ENCODE measurements at places on chromosomes 6 and 20.

DNA sequence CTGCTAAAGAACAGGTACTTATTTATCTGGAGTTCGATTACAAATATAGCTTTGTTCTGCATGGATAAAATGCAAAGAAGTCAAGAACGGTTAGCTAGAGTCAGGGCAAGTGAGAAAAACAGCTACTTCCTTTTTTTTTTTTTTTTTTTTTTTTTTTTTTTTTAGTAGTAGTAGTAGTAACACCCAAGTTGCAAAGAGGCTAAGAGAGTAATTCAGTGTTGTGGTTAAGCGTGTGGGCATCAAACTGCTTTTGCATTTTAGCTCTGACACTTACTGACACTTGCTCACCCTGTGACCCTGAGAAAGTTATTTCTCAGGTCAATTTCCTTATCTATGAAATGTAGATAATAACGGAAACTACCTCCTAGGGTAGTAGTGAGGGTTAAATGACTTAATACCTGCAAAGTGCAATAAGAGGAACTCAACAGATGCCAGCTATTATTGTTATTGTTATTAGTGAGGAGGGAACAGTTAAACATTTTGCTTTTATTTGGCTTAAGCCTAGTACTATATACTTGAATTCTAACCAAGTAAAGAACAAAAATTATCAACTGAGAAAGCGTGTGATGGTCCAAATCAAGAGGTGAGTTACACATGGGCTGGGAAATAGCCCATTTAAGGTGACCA is 86.7 kb upstream of the BACH2 start:
- DNase-seq = no peak

DNA sequence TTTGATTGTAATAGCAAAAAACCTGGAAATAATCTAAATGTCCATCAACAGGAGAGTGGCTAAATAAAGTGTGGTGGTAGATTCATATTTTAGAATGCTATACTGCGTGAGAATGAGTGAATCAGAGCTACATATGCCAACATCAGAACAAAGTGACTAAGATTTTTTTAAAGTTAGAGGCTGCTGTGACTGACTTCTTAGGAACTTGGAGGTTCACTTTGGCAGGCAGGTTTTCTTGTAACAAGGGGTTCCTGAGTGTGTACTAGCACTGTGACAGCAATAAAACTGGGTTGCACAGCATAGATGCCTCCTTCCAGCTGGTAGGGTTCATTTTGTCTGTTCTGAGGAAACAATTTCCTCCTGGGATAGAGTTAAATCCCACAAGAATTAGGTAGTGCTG is 75.3 kb upstream of the ENPP5 start:
- no peak for DNase-seq

- no peak for DNase-seq
Measured at GRCh38 chr6:158605266-158605878, 39.2 kb downstream of the DYNLT1 start.

DNA sequence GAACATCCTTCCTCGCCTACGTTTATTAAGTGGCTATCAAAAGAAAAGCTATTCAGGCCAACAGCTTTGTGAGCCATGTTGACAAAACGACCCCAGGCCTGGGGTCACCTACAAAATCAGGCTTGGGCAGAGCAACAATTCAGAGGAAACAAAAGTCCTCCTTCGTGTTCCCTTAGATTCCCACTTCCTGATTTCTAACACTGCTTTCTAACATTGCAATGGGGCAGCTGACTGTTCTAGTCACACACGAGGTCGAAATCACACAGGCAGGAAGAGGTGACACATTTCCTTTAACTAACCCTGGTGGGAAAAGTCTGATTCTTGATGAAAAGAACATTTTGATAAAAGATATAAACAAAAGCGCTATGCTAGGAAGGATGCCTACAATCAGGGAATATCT is 31.9 kb downstream of the WDR27 start:
- DNase-seq = no peak

DNA sequence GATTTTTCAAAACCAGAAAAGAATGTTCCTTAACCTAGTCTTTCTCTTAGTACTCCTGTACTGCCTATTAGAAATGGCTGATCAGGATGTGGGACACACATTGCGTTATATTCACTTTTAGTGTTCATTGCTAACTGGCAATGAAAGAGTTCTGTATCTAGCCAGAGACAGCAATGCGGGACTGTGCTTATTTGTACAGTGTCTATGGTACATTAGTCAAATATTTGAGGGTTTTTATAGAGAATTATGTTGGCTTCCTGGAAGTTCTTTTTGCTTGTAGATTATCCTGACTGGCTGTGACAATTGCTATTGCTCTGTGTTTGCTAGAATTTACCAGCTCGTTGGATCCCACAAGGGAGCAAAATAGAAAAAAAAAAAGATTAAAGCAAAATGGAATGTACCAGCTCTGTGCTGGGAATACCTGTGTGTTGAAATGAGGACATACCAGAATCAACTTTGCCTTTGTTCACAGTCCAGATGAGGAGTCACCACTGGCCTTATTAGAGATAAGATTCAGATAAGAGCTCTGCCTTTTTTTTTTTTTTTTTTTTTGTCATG is 22.4 kb upstream of the IFNGR1 start:
- no peak for DNase-seq

DNA sequence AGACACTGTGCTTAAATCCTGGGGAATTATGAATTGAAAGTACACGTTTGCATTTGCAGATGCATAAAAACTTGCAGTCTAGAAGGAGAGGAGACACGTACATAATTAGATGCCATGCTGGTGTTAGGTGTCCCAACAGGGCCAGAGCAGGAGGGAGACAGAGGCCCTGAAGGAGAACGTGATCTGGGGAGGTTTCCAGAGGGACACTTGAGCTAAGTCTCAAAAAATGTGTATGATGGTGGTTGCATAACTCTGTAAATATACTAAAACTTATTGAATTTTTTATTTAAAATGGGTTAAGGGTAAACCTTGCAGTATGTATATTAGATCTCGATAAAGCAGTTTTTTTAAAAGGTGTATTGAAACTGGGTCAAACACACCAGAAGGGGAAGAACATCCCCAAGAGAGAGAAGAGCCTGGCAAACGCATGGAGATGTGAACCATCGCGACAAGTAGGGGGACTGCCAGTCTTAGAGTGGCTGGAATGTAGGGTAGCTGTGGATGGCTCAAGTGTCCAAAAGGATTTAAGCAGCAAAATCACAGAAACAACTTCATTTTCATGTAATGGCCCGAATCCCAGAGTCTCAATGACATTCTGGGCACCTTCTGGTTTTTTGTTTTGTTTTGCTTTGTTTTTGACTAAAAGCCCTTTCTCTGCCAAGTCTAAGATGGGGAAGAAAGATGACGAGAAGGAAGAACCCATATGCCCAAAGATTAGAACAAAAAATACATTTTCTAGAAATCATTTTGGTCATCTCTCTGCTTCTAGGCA is 15.3 kb downstream of the TRAF3IP2 start:
- DNase-seq = no peak

- DNase-seq = no peak
Measured at GRCh38 chr6:75206576-75207342, 906 bp upstream of the COL12A1 start.

GRCh38 chr6:113627480-113627879 is 229.7 kb upstream of the MARCKS start:
- DNase-seq = no peak

- DNase-seq = no peak
Measured at GRCh38 chr6:5584078-5584482, 322.8 kb downstream of the FARS2 start.

GRCh38 chr6:148883270-148883669 is 136.4 kb downstream of the UST start:
- DNase-seq = no peak

- DNase-seq = no peak
Measured at GRCh38 chr6:114452785-114453401, 110.1 kb upstream of the HS3ST5 start.

DNA sequence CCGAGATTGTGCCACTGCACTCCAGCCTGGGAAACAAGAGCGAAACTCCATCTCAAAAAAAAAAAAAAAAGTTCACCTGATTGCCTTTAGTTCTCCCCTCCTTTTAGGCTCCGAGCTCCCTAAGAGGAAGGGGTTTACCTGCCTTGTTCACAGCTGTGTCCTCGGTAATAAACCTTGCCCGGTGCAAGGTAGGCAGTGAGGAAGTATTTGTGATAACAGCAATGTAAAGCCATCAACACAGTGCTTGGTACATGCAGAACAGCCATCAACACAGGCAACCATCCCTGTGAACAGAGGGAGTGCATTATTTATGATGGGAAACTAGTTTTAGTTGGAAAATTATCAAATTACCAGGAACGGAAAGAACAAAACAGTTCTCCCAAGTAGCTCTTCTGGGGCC is 1.8 kb upstream of the SPO11 start:
- no peak for DNase-seq

DNA sequence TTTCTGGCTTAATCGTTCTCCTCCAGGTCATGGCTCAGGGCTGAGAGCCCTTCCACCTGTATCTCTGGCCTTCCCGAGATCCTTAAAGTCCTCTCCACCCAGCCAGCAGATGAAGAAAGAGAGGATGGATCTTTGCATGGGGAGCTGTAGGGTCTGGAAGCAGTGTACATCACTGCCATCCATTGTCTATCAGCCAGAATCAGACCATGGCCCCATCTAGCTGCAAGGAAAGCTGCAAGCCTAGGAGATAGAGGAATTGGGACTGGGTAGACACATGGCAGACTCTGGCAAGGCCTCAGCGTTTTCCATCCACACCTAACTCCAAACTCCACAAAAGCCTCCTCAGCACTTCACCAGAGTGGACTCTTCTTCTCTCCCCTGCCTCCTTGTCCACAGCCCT is 113.8 kb upstream of the MAFB start:
- no peak for DNase-seq

- no peak for DNase-seq
Measured at GRCh38 chr6:6559994-6560570, 28.4 kb upstream of the LY86 start.

GRCh38 chr6:90088009-90088408 is 193.7 kb downstream of the GJA10 start:
- no peak for DNase-seq

- DNase-seq = no peak
Measured at GRCh38 chr20:57435498-57436222, 44.5 kb downstream of the RBM38 start.

GRCh38 chr6:169701311-169701953 is 397 bp downstream of the WDR27 start:
- no peak for DNase-seq

DNA sequence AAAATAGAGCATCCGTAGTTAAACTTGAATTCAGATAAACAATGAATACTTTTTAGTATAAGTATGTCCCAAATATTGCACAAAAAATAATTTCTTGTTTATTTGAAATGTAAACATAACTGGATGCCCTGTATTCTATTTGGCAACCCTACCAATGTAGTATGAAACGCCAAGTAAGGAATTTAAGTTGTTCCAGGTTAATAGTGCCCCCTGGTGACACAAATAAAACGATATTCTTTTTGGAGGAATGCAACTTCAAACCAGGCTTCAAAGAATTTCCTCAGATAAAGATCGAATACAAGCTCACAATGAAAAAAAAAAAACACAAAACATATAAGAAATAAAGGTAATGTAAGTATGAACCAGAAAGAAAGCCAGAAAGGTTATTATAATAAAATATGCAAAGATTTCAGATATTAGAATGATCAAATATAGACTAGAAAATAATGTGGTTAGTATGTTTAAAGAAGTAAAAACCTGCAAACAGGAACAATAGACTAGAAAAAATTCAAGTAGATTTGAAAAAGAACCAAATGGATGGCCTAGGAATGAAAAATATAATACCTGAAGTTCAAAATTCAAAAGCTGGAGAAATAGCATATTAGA is 18.4 kb upstream of the AKAP7 start:
- DNase-seq = no peak

DNA sequence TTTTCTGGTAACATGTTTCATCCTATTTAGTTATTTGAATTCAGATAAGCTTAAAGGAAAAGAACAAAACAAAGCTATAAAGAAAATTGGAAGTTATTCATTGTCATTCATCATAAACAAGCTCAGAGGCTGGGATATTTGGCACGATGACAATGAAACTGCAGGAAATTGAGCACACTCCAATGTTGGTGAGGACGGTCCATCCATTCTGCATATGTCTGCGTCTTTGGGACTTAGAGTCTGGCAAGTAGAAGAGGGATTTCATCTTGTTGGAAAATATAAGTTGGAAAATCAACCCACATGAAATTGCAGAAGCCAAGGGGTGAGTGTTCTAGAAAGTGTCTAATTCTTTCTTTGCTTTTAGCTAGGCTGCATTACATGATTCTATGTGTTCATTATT is 78.4 kb downstream of the HDGFL1 start:
- DNase-seq = no peak

DNA sequence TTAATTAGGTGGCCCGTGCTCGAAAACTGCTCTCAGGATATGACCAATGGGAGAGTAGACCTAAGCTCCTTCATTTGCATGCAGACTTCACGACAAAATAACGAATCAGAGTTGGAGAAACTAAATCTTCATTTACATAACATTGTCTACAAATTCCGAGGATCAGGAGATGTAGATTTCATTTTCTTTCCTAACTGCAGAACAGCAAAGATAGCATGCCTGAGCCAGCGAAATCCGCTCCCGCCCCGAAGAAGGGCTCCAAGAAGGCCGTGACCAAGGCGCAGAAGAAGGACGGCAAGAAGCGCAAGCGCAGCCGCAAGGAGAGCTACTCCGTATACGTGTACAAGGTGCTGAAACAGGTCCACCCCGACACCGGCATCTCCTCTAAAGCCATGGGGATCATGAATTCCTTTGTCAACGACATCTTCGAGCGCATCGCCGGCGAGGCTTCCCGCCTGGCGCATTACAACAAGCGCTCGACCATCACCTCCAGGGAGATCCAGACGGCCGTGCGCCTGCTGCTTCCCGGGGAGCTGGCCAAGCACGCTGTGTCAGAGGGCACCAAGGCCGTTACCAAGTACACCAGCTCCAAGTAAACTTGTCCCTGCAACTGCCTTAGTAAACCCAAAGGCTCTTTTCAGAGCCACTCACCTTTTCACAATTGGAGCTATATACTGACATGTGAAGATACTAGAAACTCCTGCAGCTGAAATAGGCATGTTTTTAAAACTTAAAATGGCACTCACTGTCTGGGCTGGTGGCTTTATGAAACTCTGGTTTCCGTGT is 96.5 kb downstream of the HFE start:
- DNase-seq = no peak

GRCh38 chr6:11688425-11688709 is 90.2 kb downstream of the ADTRP start:
- no peak for DNase-seq

- peak; percentile 47 for DNase-seq
Measured at GRCh38 chr6:7238900-7239589, 74.0 kb downstream of the SSR1 start.

- DNase-seq = no peak
Measured at GRCh38 chr6:3391902-3392458, 64.9 kb downstream of the SLC22A23 start.

DNA sequence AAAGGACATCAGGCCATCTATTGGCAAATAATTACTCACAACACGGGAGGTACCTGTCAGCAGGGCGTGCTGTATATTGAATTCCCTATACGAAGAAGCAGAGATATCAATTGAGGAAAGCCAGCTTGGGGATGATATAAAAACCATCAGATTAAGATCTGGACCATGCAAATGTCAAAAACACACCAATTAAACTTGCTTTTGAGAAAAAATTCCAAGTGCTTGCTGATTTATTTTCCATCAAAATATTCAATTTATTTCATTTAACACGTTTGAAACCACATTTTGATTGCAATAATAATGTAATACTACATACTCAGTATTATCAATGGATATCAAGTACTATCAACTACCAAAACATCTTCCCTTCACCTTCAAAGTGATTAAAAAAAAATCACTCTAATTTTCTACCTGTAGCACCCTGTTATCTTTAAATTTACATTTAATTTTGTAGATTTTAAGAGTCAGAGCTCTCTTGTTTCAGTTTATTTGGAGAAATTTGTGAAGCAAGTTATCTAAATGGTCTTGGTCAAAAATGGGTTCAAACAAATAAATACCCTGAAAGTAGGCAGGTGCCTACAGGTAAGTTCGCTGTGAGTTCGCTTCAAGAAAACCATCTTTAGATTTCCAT is 6.8 kb upstream of the TBX18 start:
- DNase-seq = no peak
